Purkinje cell (primary cell): ENCODE measurements at places on chromosomes 5 and 9. TPM values are rescaled to one million over a fixed set of nuclear protein-coding genes. Genes with fewer than 3 reads are reported as not detected.

Gene CDC25C
- polyA plus RNA-seq, result not detected in 2 replicates

Gene PCDHA6
- polyA plus RNA-seq, result 4.0 and 5.4 TPM in 2 replicates

Gene POLK
- polyA plus RNA-seq, result 31.6 and 44.1 TPM in 2 replicates

Gene PCDHA9
- 0.07 and 0.16 TPM in 2 replicates for polyA plus RNA-seq
